Body of pancreas (tissue), 4 donors: ENCODE measurements at places on chromosomes 2 and 18.

GRCh38 chr2:47179388-47179787, 24.3 kb upstream of the STPG4 start:
- no peak for DNase-seq

GRCh38 chr18:79864006-79864725, 66.4 kb downstream of the KCNG2 start:
- no peak for DNase-seq

GRCh38 chr2:164522561-164522981, 98.7 kb downstream of the GRB14 start:
- no peak for DNase-seq

DNA sequence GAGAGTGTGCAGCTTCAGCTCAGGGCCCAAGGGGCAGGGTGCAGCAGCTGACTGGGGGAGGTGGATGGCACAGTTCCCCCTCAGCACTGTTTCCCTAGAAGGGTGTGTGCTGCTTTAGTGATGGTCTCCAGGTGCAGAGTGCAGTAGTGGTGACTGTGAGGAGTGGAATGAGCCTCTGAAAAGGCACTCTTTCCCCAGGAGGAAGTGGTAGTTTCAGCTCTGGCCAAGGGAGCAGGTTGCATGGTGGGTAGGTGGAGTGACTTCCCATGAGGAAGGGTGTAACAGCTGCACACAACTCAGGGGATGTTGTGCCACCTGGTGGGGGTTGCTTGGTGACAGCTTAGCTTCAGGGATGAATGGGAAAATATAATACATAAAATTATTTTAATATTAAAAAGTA, 251.5 kb upstream of the NXPH2 start:
- DNase-seq: no peak

- DNase-seq: no peak
These were observed 270.7 kb downstream of the HAUS1 start for GRCh38 chr18:46374850-46375249.

DNA sequence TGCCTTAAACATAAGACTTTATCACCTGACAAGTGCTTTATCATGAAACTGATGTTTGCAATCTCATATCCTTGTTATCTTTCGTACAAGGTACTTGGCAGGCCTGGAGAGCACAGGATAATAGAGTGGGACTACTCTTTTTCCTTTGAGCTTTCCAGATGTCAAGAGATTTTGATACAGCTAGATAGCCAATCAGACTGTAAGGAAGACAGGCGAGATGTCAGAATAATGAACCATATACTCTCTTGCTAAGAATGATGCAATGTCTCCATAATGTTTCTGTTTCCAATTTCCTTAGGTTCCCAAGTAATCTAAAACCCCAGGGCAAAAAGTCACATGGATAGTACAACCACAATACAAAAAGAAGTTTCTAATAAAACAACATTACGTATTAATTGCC, 313.1 kb downstream of the PDE11A start:
- no peak for DNase-seq

GRCh38 chr2:70089220-70089982, 2.1 kb downstream of the PCBP1 start:
- peak; percentile 33 for DNase-seq

GRCh38 chr2:201769666-201770373, 10.9 kb downstream of the ALS2 start:
- no peak for DNase-seq

GRCh38 chr2:9952286-9952737, 819 bp downstream of the GRHL1 start:
- DNase-seq: no peak

- no peak for DNase-seq
These were observed 115.6 kb downstream of the PPP1R1C start for GRCh38 chr2:182101263-182101662.

- no peak for DNase-seq
These were observed 256.2 kb downstream of the EN1 start for GRCh38 chr2:118591223-118591622.

- DNase-seq: no peak
These were observed 116.6 kb downstream of the ICA1L start for GRCh38 chr2:202754936-202755335.

DNA sequence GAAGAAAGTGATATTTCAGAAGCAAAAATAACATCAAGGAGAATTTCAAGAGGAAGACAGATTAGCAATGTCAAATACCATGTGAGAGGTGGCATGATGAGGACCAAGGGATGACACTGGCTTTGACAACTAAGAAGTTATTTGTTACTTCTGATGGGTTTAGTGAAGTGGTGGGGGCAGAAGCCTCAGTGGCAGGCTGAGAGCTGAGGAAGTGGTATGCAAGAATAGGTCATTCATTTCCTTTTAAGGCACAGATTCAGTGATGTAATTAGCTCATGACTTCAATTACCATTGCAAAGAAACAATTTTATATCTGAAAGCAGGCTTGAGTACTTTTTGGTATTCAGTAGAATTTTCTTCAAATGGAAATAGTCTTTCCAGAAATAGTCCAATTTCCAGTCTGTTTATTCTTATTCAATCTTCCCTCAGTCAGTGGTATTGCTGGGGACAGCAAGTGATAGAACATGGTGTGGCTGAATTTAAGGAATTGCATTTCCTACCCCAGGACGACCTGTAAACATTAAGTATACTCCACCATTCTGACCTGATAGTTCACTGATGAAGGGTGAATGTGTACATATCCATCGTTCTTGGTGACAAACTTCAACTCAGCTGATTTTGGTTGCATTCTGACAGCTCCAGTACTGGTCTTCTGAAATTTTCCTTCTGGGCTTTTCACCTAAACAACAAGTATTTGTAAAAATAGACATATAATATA, 28.2 kb downstream of the GEMIN6 start:
- DNase-seq: peak; percentile 6

- DNase-seq: no peak
These were observed 15.1 kb upstream of the PKDCC start for GRCh38 chr2:42032745-42033144.

DNA sequence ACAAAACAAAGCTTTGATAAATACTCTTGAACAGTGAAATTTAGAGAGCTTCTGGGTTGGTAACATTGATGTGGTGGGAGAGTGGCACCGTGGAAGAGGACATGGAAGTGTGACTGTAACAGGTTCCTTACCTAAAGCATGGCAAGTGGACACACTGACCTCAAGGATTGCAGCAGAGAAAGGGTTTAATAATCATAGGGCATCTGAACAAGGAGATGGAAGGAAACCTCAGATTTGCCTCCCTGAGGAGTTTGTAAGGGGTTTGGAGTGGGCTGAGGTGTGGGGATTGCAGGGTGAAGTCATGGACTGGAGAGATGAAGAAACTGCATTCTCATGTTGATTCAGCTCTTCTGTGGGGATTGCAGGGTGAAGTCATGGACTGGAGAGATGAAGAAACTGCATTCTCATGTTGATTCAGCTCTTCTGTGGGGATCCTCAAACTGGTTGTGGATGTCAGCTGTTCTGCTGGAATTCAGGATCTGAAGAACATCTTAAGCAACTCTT, 83.8 kb upstream of the TLK1 start:
- no peak for DNase-seq

GRCh38 chr2:134198006-134198634, 55.8 kb upstream of the MGAT5 start:
- DNase-seq: no peak

DNA sequence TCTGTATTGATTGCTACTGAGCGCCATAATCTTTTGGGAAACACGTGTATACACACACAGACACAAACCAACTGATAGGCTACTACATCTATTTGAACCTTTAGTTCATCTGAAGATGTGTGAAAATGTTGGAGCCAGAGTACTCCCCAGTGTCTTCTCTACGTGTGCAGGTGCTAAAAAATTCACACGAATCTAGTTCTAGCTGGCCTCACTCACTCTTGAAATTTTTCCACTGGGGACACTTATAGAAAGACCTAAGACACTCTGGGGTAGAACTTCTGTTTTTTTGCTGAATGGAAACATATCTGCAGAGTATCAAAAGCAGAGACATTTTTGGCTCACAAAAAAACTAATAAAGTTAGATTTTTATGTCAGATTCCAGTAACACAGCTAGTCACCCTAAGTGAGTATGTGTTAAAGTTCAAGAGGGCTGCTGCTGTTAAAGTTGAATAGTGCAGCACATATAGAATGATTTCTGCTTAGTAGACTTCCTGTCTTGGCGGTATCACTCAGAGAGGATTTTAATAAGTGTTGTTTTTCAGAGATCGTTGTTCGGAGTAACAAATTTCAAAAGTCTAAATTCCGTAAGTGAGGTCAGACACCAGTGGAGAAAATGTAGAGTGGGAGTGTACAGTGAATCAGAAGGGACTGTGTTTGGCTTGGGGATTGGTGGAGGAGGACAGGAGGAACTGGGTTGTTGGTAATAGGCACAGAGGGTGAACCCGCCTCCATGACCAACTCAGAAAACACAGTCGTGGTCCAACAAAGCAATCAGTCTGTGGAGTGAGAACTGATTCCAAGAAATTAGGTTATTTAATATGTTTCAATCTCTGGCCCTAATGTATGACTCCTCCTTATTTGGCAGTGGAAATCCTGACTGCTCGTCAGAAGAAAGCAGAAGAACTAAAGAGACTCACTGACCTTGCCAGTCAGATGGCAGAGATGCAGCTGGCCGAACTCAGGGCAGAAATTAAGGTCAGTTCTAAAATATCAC, 43.1 kb downstream of the KCTD18 start:
- peak; percentile 33 for DNase-seq

DNA sequence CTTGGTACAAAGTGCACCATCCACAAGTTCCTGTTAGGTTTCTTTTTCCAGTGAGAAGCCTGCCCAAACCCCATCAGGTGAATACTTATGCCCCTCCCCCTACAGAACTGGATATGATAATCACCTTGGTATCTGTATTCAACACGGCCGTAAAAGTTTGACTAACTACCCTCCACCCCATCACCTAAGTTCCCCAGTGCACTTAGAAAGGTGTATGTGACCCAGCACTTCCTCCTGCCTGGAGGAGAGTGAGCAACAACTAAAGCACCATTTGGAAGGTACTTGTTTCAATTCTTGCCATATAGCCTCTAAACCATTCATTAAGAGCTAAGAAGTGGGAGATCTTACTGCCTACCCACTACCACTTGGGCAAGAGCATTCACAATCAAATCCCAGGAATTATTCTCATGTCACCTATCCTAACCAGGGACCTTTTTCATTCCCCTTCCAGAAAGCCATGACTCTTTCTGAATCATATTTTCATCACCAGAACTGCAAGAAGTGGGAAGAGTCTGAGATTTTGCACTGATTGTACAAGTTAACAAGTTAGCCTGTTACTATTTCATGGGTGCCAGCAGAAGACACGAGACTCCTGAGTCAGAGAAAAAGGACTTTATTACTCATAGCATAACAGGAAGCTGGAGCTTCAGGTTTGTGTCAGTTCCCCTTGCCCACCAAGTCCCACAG, 53.5 kb upstream of the NDUFV2 start:
- DNase-seq: no peak

- no peak for DNase-seq
These were observed 22.1 kb downstream of the B3GNT2 start for GRCh38 chr2:62217970-62218369.

- DNase-seq: peak; percentile 35
These were observed 104.6 kb downstream of the RTN4 start for GRCh38 chr2:54945391-54946219.

DNA sequence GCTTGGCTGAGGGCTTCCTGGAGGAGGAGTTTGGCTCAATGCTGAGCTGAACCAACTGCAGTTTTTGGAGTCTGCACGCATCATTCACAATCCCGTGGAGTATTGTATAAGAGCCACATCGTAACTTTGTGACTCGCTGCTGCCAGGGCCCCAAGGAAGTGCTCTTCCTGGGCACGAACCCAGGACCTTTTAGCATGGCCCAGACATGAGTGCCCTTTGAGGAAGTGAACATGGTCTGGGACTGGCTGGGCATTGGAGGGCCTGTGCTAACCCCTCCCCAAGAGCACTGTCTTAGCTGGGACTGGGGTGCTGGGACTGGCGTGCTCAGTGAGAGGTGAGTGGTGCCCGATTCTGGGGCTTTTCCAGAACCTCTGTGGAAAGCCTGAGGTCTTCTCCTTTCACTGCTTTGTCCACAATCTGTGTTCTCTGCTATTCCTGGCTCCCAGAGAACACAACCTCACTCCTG, 88.6 kb downstream of the LIPG start:
- no peak for DNase-seq

- DNase-seq: no peak
These were observed 218.2 kb downstream of the NDUFA10 start for GRCh38 chr2:239806758-239807434.

GRCh38 chr2:64913357-64913869, 75.8 kb upstream of the SLC1A4 start:
- DNase-seq: peak; percentile 32

DNA sequence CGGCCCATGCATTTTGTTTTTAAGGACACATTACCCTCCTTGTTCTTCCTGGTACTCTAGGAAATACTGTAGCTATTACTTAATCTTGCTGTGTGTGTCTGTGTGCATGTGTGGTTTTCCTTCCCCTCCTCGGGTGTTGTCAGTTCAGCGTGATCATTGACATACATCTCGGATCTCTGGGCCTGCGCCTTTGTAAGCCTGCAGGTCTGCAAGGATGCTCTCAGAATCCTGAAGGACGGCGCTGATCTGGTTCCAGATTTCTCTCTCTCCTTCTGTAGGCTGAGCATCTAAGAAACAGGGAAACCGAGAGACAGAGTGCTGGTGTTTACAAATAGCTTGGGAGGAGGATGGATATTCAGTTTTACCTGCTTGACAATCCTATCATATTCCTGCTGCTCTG, 100.2 kb downstream of the CYRIA start:
- DNase-seq: no peak

GRCh38 chr2:240614391-240614790, 10.9 kb upstream of the GPR35 start:
- no peak for DNase-seq

DNA sequence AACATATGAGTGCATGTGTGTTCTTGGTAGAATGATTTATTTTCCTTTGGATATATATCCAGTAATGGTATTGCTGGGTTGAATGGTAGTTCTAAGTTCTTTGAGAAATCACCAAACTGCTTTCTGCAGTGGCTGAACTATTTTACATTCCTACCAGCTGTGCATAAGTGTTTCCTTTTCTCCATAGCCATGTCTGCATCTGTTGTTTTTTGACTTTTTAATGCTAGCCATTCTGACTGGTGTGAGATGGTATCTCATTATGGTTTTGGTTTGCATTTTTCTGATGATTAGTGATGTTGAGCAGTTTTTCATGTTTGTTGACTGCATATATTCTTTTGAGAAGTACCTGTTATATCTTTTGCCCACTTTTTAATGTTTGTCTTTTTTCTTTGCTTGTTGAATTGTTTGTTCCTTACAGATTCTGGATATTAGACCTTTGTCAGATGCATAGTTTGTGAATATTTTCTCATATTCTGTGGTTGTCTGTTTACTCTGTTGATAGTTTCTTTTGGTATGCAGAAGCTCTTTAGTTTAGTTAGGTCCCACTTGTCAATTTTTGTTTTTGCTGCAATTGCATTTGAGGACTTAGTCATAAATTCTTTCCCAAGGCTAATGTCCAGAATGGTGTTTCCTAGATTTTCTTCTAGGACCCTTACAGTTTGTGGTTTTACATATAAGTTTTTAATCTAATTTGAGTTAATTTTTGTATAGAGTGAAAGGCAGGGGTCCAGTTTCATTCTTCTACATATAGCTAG, 17.6 kb upstream of the KCNE4 start:
- DNase-seq: no peak

DNA sequence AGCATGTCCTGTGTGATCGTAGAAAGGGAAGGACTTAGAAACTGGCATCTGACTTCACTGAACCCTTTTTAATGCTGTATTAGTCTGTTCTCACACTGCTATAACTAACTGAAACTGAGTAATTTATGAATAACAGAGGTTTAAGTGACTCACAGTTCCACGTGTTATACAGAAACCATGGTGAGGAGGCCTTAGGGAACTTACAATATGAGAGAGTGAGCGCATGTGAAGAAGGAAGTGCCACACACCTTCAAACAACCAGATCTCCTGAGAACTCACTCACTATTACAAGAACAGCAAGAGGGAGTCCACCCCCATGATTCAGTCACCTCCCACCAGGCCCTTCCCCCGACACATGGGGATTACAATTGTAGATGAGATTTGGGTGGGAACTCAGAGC, 811.3 kb downstream of the CPS1 start:
- DNase-seq: no peak
